ENCODE measurements at places on chromosomes 1 and 21.

DNA sequence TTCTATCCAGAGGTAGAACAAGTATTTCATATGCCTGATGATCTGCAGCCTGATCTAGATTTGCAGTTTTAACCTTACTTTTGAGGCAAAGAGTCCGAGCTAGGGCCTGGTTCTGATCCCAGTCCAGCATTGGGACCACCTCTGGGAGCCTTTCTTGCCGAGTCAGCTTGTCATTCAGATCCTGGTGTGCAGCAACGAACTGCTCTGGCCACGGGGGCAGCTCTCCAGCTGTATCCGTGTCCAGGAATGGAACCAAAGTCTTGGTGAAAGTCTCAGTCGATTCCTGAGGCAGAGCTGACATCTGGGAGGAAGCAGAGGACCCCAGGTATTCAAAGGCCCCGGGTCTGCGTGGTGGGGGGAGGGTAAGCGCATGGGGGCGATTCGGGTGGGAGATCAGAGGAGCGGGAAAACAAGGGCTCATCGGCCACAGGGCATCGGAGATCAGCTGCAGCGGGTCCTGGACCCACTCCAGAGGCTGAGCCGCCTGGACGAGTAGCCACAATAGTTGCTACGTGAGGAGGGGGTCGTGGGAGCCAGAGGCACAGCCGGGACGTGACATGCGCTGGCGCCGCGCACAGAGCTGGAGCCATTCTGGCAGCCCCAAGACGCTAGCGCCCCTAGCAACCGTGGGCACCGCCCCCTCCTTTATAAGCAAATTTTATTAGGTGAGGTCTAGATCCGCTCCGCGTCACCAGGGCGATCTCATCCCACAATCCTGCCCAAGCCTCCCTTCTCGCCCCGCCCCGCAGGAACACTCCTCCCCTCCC is 32.4 kb upstream of the BSDC1 start:
- no peak for DNase-seq

GRCh38 chr21:44810779-44811178 is 7.1 kb downstream of the SUMO3 start:
- DNase-seq, result no peak

DNA sequence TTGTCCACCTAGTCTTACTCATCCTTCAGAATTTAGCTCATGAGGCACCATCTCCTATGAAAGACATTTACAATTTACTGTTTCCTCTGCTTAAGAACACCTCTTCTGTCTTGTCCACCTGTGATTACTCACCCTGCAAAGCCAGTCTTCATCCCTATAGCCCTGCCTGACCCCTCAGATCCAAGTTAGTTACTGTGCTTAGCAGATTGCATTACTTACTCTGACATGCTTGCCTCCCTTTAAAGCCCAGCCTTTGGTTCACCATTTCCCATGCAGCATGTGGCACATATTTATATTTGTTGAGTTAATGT is 60.9 kb upstream of the VCAM1 start:
- no peak for DNase-seq

DNA sequence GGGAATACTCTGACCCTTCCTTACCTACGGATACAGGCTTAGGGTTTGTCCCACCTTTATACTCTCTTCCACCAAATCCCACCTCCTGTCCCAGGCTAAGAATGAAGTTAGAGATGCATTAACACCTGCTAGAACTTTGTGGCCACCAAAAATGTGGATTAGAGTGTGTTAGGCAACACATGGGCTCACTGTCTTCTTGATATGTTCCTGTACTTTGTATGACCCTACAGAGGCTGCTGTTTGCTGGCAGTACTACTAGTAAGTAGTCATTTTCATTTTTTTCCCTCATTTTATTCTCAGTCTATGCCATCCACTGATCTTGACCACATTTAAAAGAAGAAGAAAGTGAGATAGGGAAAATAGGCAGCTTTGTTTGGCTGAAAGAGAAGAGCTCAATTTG is 21.0 kb upstream of the TMEM39B start:
- no peak for DNase-seq

Data from Caki2 (cell line).